ENCODE measurements at places on chromosomes 7 and 10. TPM values are rescaled to one million over a fixed set of nuclear protein-coding genes. Genes with fewer than 3 reads are reported as not detected.

GRCh38 chr10:7886056-7886455, 67.8 kb downstream of the TAF3 start:
- no peak for ATAC-seq

DNA sequence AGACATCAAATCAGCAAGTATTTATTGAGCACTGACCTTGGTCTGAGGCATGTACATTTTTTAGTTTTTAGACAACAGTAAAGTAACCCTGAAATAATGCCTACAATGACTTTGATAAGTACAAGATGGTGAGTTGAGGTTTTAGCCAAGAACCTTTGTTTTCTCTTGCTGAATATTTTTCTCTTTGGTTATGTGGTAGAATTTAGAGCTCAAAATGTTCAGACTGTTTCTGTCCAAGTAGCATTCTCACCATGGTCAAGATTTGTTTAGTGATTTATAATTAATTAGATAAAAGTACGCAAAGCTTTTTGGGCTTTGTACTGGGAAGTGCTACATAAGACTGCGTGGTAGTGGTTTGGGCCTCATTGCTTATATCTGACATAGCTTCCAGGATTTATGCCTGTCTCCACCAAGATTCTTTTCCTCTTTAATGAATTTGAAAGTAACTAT, 102.4 kb downstream of the KAT6B start:
- no peak for ATAC-seq

GRCh38 chr7:25802057-25802456, 349.9 kb upstream of the NFE2L3 start:
- ATAC-seq, result no peak

DNA sequence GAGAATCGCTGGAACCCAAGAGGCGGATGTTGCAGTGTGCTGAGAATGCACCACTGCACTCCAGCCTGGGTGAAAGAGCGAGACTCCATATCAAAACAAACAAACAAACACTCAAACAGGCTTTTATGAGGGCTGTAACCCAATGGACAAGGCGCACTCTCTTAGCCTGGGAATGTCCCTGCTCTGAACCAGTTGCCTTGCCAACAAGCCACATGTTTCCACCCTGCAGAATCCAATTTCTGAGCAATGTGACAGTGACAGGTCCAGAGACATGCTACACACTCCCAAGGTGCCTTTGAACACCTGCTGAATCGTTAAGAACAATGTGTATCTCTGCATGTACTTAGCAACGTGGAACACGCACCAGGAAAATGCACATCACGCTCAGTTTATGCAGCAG, 186.8 kb upstream of the AUTS2 start:
- ATAC-seq, result no peak

GRCh38 chr10:46526682-46527038, 29.8 kb downstream of the GPRIN2 start:
- ATAC-seq, result no peak

The SAP25 gene
- not detected for total RNA-seq

DNA sequence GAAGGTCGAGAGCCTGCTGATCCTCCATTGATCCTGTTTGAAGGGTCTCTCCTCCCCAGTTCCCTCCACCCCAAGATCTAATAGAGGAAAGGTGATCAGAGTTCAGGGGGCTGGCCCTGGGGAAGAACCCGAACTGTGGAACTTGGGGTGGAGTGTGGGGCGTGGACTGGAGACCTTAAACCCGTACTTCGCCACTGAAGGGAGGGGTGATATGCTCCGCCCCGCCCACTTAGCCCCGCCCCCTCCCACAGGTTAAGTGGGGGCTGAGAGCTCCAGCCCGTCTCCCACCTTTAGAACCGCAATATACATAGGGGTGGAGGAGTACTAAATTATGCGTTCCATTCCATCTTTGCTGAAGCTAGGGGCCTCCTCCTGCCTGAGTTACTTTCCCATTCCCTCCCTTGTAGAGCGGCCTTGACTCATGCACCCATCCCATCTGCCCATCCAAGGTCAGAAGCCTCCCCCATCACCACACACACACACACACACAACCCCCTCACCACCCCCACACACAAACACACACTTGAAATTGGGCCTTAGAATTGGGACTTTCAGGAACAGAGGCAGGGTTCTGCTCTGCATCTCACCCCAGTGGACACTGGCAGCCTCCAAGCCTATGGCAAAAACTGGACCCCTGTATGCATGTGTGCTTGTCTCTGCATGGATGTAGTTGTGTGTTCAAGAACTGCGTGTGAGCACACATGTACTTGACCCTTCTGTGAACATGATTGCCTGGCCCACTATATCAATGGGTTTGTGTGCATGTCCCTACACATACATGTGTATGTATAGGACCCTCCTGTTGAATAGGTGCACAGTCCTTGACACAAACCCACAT, 991 bp downstream of the SEMA4G start:
- ATAC-seq, result peak; percentile 3

The FAM25A gene
- not detected for total RNA-seq

- ATAC-seq, result peak; percentile 30
Observed at GRCh38 chr10:91796331-91797047, 1.7 kb upstream of the TNKS2 start.

DNA sequence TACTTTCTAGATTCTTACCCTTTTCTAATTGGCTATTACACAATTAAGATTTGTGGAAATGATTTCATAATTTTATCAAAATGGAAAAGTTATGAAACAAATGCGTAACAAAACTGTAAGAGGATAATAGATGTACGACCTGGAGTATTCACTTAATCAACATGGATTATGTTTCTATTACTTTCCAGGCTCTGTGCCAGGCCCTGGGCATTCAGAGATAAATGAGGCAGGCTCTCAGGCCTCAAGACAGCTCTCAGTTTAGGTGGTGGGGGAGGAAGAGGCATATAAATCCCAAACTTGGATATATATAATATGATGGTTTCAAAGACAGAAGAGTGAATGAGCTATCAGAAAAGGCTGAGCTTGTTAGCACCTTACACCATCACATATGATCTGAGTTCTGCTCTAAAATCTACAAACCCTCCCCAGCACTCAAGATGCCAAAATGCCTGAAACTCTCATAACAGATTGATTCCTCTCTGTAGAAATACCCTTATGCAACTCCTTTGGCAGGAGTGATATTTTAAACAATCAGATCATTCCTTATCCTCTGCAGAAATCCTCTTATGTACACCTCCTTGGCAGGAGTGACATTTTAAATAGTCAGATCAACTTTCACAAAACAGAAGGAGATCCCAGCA, 42.5 kb downstream of the ACBD5 start:
- ATAC-seq, result no peak

DNA sequence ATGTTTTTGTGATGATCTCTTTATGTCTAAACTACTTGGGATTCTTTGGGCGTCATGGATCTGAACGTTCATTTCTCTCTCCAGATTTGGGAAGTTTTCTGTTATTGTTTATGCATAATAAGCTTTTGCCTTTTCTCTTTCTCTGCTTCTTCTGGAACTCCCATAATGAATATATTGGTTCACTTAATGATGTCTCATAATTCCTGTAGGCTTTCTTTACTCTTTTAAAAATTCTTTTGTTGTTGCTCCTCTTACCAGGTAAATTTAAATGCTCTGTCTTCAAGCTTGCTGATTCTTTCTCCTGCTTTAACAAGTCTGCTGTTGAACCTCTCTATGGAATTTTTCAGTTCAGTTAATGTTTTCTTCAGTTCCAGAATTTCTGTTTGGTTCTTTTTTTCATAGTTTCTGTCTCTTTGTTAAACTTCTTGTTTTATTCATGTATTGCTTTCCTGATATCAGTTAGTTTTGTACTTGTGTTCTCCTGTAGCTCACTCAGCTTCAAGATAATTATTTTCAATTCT, 317.5 kb downstream of the PLXDC2 start:
- no peak for ATAC-seq

The UCMA gene
- total RNA-seq, result not detected

DNA sequence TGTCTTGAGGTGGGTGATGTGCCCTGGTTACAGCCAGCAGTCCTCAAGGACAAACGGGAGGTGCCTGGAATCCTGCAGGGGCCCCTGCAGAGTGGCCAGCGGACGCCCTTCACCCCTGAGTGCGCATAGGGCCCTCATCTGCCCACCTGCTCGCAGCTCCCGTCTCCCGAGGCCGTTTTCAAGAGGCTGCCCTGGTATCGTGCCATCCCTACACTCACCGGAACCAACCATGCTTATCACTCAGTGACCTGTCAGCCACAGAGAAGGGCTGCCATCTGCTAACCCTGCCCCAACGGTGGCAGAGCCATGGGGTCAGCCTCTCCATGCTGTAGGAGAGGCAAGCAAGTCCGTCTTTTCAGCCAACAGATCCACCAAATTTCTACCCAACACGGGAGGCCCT, 122.0 kb downstream of the FAM53B start:
- ATAC-seq, result no peak

The CHST12 gene
- 8.8 TPM for total RNA-seq

- no peak for ATAC-seq
Observed at GRCh38 chr10:21626457-21627161, 92.6 kb downstream of the MLLT10 start.

The SPDYE9 gene
- total RNA-seq, result 3.6 TPM

The PRXL2A gene
- total RNA-seq, result 6.4 TPM

The MYL10 gene
- not detected for total RNA-seq

DNA sequence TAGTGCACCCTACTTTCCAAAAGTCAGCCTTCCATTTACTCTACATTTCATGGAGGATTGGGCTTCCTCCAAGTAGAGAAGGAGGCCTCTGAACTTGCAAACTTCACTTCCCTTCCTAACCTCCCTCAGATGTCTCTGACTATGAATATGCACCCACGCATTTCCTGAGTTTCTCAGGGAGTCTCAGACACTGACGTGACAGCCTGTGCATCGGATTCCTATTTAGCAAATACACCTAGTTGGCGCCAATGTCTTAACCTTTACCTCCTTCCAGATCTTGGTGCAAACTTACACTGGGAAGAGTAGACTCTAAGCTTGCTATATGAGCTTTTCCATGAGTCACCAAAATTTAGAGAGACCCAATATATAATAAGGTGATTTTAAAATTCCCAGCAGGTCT, 920.1 kb upstream of the AUTS2 start:
- ATAC-seq, result no peak

The COBL gene
- total RNA-seq, result 16.2 TPM

DNA sequence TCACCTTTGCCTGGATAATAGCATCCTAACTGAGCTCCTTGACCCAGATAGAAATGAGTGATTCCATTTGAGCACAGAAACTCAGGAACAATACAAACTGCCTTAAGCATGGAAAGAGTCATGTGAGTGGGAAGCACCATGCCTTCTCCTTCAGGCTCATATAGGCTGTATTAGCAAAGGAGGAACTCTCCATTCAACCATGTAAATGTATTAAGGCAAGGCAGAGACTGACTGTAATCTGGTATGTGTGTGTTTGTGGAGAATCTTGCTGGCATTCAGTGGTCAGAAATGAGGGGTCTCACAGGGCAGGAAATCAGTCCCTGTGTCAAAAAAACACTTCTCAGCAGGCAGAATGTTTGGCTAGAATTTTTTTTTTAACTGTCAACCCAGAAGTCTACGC, 40.2 kb downstream of the COA1 start:
- no peak for ATAC-seq

GRCh38 chr10:45580371-45581215, 92.0 kb downstream of the ZFAND4 start:
- ATAC-seq, result no peak

DNA sequence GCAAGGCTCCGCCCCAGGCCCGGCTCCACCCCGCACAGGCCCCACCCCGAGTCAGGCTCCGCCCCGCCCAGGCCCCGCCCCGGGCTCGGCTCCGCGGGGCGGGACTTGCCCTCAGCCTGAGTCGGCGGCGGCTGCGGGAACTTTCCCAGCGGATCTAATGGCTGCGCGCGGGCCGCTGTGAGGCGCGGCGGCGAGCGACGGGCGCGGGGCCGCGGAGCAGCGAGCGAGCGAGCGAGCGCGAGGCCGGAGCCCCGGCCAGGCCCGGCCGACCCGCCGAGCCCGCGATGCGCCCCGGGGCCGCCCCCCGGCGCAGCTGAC, at the start of gene INPP5A:
Gene INPP5A (plus strand): TSS at position 104 of the 318 bp plus-strand sequence. CDS start 310 bp downstream, outside the sequence.
- no peak for ATAC-seq

DNA sequence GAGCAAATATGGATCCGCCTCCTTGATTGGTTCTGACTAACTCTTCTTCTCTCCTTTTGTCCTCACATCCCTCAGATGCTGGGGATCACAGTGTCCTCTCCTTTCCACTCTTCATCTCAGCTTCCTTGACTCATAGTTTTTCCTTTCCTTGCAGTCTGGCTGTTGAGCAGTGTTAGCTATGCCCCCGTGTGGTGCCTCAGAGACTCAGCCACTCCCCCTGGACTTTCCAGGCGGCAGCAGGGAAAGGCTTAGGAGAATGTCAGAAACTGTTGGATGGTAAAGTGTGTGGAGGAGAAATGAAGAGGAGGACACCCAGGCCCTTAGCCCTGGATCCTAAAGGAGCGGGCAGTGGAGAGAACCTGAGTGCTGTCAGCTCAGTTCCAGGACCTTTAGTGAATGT, 267.5 kb downstream of the CELF2 start:
- no peak for ATAC-seq

The ZNF804B gene
- total RNA-seq, result 0.26 TPM

DNA sequence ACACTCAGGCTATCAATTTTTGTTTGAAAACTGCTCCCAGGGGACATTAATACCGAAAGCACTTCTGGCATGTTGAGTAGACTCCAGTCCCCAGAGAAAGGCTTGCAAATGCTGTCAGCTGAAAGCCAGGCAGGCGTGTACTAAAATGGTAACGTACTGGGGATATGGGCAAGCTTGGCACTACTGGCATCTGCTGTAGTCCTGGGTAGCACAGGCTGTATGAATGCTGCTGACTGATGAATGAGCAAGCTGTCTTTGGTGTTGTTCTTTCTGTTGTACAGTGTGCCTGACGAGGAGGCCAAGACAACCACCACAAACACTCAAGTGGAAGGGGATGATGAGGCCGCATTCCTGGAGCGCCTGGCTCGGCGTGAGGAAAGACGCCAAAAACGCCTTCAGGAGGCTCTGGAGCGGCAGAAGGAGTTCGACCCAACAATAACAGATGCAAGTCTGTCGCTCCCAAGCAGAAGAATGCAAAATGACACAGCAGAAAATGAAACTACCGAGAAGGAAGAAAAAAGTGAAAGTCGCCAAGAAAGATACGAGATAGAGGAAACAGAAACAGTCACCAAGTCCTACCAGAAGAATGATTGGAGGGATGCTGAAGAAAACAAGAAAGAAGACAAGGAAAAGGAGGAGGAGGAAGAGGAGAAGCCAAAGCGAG, 53.5 kb upstream of the AGBL3 start:
- no peak for ATAC-seq

The ZFAND4 gene
- 10.3 TPM for total RNA-seq

- no peak for ATAC-seq
Observed at GRCh38 chr10:45375101-45375500, 1.1 kb downstream of the ALOX5 start.

DNA sequence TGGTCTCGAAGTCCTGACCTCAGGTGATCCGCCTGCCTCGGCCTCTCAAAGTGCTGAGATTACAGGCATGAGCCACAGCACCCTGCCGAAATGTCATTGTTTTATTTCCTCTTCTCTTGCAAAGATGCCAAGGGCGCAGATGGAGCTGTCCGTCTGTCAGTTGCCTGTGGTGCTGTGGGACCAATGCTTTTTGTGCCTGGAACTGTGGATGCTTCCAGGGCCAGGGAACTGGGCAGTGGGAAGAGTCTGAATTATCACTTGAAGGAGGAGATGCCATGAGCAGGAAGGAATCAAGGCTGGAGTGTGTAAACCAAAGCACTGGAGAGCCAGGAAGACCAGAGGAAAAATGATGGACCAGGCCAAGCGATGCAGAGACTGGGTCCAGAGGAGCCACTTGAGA, 459.9 kb downstream of the GALNT17 start:
- ATAC-seq, result no peak

Measured in motor neuron (in vitro differentiated cells).